Spleen (tissue), 13 donors: ENCODE measurements at places on chromosomes 16 and 17. TPM values are rescaled to one million over a fixed set of nuclear protein-coding genes. Genes with fewer than 3 reads are reported as not detected.

Gene GNG13
- not detected for total RNA-seq

Gene NUPR1
- total RNA-seq = 21.3 TPM

Gene PRCD
- total RNA-seq = 3.5 TPM

Gene KRT25
- total RNA-seq = not detected

Gene GP1BA
- total RNA-seq = 6.1 TPM

Gene PLEKHM1
- total RNA-seq = 121 TPM

Gene TEKT1
- total RNA-seq = not detected

Gene ZFP3
- total RNA-seq = 10.4 TPM

Gene C16orf92
- total RNA-seq = not detected

Gene CNTNAP4
- not detected for total RNA-seq

Gene TNFRSF17
- total RNA-seq = 7.5 TPM

Gene BRIP1
- 0.79 TPM for total RNA-seq

Gene EVPL
- not detected for total RNA-seq

Gene DPEP2
- 31.0 TPM for total RNA-seq

Gene NACA2
- not detected for total RNA-seq
